Hippocampal formation (tissue), 2 donors: ENCODE measurements at places on chromosomes 4 and X.

DNA sequence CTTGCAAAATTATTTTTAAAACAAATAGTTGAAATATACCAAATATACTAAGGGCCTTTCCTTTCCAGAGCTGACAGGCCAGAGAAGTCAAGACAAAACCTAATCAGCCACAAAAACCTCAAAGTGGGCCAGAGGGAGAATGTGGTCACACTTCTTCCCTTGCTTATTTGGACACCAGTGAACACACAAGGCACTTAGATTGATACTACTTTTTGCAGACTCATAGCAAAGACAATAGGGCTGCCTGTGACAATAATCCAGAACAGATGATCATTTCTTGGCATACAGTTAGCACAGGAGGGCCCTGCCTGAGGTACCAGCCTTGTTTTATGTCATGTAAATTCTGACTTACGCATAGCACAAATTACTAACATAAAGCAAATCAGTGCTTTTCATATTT lies 215.7 kb upstream of the NEIL3 start:
- no peak for DNase-seq

- no peak for DNase-seq
Measured at GRCh38 chrX:40007756-40008705, 89.7 kb downstream of the BCOR start.

DNA sequence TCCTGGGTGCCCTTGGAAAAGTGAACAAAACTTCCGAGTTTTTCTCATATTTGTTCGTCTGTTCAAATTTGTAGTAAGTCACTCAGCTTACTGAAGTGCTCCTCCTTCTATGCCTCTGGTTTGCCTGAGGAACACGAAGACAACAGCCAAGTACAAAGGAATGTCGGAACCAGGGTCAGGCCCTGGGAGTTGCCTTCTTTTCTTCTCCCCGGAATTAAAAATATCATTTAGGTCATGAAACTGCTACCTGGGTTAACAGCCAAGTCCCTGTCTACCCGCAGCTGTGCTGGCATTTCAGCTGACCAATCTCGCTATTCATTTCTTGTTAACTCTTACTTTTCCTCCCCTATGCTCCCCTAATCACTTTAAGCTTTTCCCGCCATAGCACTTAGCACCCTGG lies 137.6 kb upstream of the TEX13D start:
- no peak for DNase-seq

DNA sequence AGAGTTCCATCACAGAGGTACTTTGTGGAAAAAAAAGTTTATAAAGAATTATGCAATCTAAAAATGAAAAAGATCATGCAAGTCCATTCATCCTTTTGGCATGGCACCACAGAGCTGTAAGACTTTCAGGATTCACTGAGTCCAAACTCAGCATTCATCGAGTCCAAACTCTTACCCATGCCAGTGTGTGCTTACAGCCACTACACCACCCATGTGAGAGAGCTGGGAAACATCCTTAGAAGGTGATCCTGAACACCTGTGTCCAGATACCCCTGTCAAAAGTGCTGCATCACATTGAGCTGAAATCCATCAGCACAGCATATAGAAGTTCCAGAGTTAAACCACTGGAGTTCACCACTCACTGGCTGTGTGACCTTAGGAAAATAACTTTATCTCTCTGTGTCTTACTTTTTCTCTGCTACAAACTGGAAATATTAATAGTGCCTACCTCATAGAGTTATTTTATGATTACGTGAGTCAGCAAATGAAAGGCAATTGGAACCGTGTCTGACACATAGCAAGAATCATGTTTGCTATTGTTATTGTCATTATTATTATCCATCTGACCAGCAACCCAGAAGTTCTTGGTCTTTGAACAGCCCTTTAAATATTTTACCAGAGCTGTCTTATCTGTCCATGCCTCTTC lies 115.0 kb upstream of the FTHL17 start:
- DNase-seq: no peak

DNA sequence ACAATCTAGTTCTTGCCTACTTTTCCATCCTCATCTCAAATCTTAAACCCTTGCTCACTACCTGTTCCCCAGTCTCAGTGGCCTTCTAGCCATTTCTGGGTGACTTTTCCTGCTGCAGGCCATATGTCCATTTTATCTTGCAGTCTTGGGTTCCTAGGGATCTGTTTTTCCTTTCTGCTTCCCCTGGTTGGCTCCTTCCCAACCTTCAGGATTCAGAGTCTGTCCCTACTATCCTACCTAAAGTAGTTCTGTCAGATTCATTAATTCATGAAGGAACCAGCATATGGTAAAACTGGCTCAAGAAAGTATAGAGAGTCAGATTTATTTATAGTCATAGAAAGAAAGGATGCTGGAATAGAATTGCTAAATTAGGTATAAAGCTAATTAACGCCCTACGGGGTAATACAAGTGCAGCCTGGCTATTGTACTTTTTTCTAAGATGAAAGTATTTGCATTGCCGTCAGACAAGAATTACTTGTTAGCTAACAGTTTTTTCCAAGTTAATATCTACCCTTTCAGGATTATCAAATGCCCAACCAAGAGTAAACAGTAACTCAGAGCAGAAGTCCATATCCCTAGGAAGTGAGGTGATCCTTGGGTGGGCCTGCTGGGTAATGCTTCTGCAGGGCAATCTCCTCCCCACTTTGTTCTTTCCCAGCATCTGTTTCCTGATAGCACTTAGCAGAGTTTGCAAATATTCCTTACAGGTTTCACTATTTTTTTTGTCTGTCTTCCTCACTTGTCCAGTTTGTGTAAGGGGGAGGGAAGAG lies 63.6 kb downstream of the REPS2 start:
- DNase-seq: no peak

DNA sequence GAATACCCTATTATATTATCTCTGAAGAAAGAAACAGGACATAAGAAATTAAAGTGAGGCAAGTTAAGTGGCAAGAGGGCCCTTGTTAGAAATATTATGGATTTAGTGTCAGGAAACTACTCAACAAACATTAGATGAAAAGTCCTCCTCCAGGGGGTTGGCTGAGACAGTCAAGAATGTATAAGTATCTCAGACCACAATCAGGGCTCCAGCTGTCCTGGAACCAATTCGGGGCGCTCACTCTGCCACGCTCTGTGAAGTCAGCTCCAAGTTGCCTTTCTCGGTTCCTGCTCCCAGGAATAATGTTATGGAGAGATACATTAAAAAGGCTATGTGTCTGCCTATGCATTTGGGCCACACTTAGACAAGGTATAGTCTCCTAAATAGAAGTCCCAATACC lies 73.3 kb downstream of the RASGEF1B start:
- DNase-seq: no peak

DNA sequence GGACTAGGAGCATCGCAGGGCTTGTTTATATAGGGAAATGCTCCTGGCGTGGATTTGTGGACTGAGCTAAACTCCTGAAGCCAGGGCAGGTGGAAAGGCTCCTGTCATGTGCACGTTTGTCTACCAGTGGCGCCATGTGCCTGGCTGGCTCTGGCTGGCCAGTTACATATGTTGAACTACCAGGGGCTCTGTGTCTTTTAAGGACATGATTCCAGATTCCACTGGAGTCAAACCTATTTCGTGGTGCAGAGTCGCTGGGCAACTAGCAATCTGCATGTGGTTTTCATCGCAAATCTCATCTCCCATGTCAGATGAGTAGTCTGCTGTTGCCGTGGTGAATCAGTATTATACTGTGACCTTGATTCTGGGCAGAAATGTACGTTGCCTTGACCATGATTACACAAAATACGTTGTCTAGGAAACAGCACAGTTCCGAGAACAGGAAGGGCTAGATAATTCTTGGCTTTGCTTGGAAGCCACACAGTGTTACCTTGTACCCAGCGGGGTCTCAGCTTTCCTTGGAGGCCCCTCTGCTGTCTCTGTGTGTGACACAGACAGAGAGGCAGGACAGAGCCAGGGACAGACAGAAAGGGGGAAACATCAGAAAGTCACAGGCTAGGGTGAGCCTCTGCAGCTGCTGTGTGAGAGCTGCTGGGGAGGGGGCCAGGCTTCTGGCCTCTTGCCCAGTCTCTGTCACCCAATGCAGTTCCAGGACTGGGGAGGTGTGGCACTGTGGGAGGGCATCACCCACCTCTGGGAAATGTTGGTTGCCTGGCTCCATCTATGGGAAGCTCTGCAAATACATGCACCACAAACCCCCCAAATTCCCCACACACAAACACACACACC lies 19.2 kb downstream of the PNMA6E start:
- no peak for DNase-seq

- no peak for DNase-seq
Measured at GRCh38 chr4:169167957-169168858, 102.5 kb downstream of the SH3RF1 start.

DNA sequence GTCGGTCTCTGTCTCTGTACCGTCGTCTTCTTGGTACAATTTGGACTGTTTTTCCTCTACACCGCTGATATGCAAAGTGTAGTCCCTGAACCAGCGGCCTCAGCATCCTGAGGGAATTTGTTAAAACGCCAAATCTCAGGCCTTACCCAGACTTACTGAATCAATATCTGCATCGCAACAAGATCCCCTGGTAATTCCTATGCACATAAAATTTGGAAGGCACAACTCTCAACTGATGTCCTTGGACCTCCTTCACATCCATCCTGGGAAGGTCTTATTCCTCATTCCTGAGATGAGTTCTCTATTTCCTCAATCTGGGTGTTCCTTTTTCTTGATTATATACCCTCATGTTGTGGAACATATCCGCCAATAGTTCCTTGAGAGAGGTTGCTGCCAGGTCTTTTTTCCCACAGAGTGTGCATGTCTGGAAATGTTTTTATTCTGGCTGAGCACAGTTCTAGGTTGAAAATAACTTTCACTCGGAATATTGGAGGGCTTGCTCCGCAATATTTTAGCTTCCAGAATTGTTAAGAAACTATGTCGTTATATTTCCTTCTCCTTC lies 738 bp upstream of the HPF1 start:
- no peak for DNase-seq
